Foreskin keratinocyte (primary cell): ENCODE measurements at places on chromosomes 11 and 22. TPM values are rescaled to one million over a fixed set of nuclear protein-coding genes. Genes with fewer than 3 reads are reported as not detected.

CYTH4 gene
- total RNA-seq = 0.04 and 0.17 TPM in 2 replicates

CYB5R2 gene
- total RNA-seq = 28.8 and 46.3 TPM in 2 replicates

CCDC89 gene
- 0.14 and 0.51 TPM in 2 replicates for total RNA-seq

SGSM1 gene
- total RNA-seq = not detected in 2 replicates

CNTF gene
- total RNA-seq = 1.6 and 1.7 TPM in 2 replicates
